ENCODE measurements at places on chromosomes 6 and 20. TPM values are rescaled to one million over a fixed set of nuclear protein-coding genes. Genes with fewer than 3 reads are reported as not detected.
A peak's percentile ranks its signal among the peaks of the same experiment; 100 is the strongest.

Gene OSTM1
- total RNA-seq = 23.8 TPM

Gene COMMD7
- total RNA-seq = 23.5 TPM

GRCh38 chr20:37901654-37902503 is 1.0 kb upstream of the VSTM2L start:
- peak; percentile 85 for DNase-seq

DNA sequence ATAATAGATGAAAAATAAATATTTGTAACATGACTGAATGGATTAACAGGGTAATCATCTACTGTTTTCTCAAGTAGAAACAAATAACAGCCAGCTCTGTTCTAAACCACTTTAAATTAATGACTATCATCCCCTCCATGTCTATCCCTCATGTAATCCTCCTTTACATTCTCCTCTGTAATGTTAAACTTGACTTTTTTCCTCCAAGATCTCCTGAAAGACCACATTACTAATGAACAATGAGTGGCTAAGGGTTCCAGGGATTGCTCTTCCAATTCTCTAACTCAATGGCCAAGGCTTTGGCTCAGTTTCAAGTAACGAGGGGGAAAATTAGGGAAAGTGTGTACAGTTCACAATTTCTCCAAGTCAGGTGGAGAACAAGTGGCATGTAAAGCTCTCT is 37.6 kb upstream of the FBXL4 start:
- DNase-seq = no peak

Gene FILIP1
- 0.24 TPM for total RNA-seq

DNA sequence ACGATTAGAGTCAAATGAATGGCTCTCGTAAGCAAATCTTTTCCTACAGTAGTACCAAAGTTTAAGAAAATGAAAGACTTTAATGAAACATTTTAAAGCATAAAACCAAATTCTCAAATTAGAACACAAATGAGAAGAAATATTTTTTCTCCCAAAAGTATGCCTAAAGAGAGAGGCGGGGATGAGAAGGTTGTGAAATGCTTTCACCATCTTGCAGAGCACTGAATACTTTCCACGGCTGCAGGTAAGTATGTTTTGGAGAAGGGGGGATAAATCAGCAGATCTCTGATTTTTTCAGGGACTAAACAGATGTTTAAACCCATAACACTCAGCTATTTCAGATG is 277.1 kb downstream of the ADGB start:
- no peak for DNase-seq

Gene CDH26
- total RNA-seq = 0.58 TPM

Gene NFATC2
- 0.76 TPM for total RNA-seq

- DNase-seq = no peak
These were observed 669.4 kb downstream of the DHX35 start for GRCh38 chr20:39631557-39631956.

DNA sequence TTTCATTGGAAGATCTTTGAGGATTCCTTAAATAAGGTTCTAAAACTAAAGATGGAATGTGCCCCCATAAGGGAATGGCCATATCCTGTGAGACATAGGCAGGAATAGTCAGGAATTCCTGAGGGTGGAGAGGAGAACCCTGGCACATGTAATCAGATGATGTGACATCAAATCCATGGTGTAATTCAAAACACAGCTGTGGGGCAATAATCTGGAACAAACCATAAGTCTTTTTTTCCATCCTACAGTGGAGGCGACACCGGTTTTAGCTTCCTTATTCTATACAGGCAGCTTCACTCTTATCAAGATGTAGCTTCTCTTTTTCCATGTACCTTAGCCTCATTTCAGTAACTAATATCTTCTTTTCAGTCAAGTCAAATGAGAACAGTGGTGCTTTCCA is 133.6 kb upstream of the CITED2 start:
- DNase-seq = no peak

Data from A673 (cell line).